Smooth muscle cell of the brain vasculature (primary cell): ENCODE measurements at places on chromosomes 16 and 17.

DNA sequence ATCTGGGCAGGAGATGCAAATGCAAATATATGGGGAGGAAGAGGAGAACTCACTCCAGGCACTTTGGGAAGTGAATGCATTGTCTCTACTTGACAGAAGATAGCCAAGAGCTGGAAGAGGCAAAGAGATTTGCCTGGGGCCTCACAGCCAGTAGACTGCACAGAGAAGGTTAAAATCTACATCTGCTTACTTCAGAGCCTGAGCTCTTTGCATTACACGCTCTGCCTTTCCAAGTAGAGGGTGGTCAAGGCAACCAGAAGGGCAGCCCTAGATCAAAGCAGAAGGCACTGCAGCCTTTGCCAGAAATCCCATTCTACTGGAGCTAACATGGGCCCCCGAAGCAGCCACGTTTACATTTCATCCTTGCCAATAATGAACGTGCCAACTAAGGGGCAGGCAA, 407.2 kb upstream of the CCL2 start:
- DNase-seq = no peak

DNA sequence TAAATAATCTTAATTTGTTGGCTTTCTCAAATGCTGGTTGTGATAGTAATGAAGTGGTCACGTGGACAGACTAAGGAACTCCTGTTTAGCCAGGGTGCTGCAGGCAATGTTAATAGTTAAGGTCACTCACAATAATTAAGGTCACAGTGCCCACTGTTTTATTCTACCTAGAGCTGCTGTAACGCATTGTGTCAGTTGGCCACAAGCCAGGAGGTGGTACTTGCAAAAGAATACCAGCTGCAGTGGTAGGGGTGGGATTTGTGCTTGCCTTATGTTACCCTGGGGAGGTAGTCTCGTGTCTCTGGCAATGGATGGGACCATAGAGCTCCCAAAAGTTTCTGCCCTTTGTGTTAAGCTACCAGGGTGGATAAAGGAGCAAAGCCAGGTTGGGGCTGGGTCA, 969.1 kb upstream of the CDH8 start:
- no peak for DNase-seq

DNA sequence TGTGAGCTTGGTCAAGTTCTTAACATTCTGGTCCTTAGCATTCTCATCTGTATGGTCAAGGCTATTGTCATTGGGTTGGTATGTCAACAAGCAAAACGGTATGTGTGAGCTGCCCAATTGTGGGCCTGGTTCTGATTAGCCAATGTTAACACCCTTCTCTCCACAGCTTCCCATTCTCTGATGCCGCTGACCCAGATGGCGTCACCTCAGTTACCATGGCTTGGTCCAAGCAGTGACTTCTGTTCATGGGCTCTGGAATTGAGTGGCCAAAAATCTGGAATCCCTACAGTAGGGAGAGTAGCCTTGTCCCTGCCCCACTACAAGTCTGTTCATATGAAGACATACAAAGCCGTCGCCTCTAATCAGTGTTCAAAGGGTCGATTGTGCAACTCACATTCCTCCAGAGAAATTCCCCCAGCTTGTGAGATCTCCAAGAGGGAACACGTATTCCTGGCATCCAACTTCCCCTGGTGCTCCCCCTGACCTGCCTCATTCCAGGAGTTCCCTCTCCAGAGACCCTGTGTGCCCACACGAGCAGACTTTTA, 15.8 kb downstream of the TMEM98 start:
- DNase-seq = no peak

DNA sequence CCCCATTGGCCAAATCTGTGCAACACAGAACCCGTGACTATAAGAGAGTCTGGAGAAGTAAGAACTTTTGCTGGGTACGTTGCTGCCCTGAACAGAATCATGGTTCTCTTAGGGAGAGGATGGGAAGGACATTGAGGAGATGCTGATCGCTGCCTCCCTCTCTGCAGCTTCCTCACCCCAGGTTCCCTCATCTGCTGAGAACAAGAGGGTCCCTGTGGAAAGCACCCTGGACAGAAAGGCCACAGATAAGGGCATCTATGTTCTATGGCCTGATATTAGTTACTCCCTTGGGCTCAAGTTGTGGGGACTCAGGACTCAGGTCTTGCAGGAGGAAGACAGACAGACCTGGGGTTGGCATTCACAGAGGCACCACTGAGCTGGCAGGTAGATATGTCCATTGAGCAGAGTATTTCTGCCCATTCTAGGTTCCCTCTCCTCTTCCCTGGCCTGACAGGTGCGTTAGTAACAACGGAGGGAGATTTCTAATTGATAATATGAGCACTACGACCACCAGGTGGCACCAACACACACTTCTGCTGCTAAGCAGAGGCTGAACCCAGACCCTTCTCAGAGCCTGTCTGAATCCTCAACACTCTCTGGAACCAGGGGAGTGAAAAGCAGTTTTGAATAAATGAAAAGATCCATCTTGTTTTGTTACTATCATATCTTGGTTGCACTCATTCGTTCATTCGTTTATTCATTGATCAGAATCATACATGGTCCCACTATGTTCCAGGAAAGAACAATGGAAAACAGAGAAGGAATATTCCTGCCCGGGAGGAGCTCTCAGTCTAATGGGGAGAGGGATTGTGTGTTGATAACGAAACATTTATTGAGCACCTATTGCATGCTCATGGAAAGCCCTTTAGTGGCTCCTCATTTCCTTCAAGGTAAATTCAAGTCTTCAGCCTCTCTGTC, 56.4 kb downstream of the SLC6A2 start:
- DNase-seq = peak; percentile 13

DNA sequence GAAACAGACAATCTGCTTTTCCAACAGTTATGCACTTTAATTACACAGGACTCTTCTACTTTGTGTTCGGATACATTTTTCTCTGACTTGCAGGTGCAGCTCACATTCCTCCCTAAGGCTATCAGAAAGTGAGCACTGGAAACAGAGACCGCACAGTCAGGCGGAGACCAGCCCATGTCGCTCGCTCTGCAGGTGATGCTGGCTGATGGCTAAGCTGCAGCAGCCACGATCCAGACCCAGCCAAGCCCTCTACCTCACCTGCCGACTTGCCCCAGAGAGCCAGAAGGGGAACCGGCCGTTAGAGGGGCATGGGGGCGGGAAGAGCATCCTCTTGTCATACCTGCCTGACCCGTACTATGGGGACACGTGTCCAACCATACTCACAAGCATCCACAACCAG, 33.8 kb downstream of the MAP1LC3B start:
- DNase-seq = no peak

DNA sequence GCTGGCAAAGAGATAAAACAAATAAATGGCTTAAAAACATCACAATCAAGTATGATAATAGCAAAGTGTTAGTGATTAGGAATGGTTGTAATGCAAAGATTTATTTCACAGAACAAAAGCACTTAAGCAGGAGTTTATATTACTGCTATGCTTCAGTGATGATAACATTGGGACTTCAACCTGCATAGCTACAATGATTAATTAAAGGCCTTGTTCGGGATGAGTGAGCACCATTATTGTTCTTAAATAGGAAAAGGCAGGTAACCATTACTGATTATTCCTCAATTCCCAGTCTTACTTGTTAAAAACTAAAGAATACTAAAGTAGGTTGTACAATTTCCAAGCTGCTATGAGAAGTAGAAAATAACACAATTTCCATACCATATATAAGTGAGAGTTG, 1247.5 kb upstream of the CDH8 start:
- no peak for DNase-seq

DNA sequence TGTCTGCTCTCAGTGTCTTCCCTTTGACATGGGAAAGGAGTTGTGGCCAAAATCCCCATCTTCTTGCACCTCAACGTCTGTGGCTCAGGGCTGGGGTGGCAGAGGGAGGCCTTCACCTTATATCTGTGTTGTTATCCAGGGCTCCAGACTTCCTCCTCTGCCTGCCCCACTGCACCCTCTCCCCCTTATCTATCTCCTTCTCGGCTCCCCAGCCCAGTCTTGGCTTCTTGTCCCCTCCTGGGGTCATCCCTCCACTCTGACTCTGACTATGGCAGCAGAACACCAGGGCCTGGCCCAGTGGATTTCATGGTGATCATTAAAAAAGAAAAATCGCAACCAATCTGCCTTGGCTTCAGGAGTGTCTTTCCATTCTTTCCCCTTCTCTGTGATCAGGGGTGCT, 918 bp upstream of the MRM1 start:
- DNase-seq = no peak

DNA sequence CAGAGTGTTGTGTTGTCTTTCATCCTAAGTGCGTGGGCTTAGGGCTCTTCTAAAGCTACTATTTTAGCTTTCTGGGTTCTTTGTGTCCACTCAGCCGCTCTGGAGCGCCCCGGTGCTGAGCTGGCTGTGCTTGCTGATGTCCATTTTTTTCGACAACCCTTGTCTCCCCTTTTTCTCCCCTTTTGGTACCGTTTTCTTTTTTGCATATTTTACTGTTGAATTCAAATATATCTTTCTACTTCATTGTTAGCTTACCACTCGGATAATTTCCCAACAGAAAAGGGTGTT, 1.2 kb downstream of the SRRM2 start:
- DNase-seq = no peak

GRCh38 chr16:751152-752006, 9.2 kb upstream of the MSLN start:
- DNase-seq = no peak

- no peak for DNase-seq
These were observed 1.0 kb downstream of the HOXB8 start for GRCh38 chr17:48613862-48614694.

- DNase-seq = no peak
These were observed 398.9 kb downstream of the PMP22 start for GRCh38 chr17:14866266-14866665.

GRCh38 chr17:3740611-3741073, 16.9 kb downstream of the HASPIN start:
- DNase-seq = no peak

- DNase-seq = no peak
These were observed 10.3 kb downstream of the KANSL1 start for GRCh38 chr17:46182961-46183360.

GRCh38 chr17:82930924-82931698, 91.3 kb upstream of the ZNF750 start:
- no peak for DNase-seq

- no peak for DNase-seq
These were observed 5.2 kb downstream of the CISD3 start for GRCh38 chr17:38735161-38735997.

GRCh38 chr16:50677351-50677750, 3.8 kb downstream of the SNX20 start:
- no peak for DNase-seq

- no peak for DNase-seq
These were observed 81.4 kb downstream of the C17orf67 start for GRCh38 chr17:56752263-56752836.

- DNase-seq = no peak
These were observed 983.9 kb upstream of the EEF2KMT start for GRCh38 chr16:6081320-6081976.

DNA sequence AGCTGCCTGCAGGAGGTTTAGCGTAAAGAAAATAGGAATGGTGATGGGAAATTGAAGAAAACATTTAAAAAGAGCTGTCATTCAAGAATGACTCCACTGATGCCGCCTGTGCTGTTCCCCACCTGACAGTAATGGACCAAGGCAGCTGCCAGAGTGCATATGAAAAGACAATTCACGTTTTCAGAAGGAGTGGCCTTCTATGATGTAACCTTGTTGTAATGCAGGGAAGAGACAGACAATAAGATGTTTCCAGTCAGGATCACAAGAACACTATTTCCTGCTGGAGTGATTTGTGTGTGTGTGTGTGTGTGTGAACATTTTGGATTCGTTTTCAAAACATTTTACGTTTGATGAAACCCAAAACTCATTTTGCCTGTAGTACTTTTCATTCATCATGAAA, 203.7 kb downstream of the LGALS9B start:
- no peak for DNase-seq

GRCh38 chr17:40028595-40028994, 13.4 kb downstream of the CSF3 start:
- DNase-seq = no peak

DNA sequence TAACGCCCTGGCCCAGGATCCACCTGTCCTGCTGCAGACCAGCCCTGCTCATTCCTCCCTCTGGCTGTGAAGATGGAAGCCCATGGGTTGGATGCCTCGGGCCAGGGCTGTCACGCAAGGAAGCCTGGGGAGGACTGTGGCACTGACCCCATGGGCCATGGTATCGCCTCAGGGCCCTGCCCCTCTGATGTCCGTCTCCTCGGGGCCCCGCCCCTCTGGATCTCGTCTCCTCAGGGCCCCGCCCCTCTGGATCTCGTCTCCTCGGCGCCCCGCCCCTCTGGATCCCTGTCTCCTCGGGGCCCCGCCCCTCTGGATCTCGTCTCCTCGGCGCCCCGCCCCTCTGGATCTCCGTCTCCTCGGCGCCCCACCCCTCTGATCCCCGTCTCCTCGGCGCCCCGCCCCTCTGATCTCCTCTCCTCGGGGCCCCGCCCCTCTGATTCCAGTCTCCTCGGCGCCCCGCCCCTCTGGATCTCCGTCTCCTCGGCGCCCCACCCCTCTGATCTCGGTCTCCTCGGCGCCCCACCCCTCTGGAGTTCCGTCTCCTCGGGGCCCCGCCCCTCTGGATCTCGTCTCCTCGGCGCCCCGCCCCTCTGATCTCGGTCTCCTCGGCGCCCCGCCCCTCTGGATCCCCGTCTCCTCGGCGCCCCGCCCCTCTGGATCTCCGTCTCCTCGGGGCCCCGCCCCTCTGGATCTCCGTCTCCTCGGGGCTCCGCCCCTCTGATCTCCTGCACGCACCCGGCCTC, 24.0 kb downstream of the METRNL start:
- no peak for DNase-seq

- no peak for DNase-seq
These were observed 8.5 kb upstream of the ADCY7 start for GRCh38 chr16:50257876-50258275.

- DNase-seq = peak; percentile 58
These were observed 11.3 kb downstream of the OSBPL7 start for GRCh38 chr17:47810200-47810821.

- DNase-seq = no peak
These were observed 4.1 kb downstream of the ICAM2 start for GRCh38 chr17:64016231-64016784.

- no peak for DNase-seq
These were observed 2.4 kb upstream of the ALOXE3 start for GRCh38 chr17:8120520-8121406.

GRCh38 chr17:42980274-42980765, at the start of gene RUNDC1:
Gene RUNDC1, plus strand, starts transcription at chr17:42980565. Its CDS starts 12 bp downstream, at chr17:42980577.
- DNase-seq = peak; percentile 55

GRCh38 chr16:76862901-76863300, 328.1 kb upstream of the MON1B start:
- no peak for DNase-seq

- no peak for DNase-seq
These were observed 20.0 kb downstream of the CLUAP1 start for GRCh38 chr16:3520841-3521240.

GRCh38 chr16:77899416-77899815, 111.1 kb downstream of the VAT1L start:
- no peak for DNase-seq

- DNase-seq = no peak
These were observed 24.4 kb downstream of the CCDC57 start for GRCh38 chr17:82188001-82188961.

DNA sequence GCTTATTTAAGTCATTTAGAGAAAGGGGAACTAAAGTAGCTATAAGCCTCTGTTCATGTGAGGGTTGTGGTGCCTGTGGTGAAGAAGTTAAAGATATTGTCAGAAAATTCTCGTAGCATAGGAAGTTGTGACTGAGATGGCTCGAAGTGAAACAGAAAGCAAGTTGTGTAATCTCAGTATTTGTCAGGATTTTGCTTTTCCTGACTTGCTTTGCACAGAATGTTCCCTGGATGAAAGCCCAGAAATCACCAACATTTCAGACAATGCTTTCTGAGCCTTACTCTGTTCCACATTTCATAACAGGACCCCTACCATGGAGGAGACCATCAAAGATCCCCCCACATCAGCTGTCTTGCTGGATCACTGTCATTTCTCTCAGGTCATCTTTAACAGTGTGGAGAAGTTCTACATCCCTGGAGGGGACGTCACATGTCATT, 10.6 kb downstream of the CALCOCO2 start:
- DNase-seq = peak; percentile 40
